ENCODE measurements at places on chromosomes 2 and 18. TPM values are rescaled to one million over a fixed set of nuclear protein-coding genes. Genes with fewer than 3 reads are reported as not detected.

TUBA3E gene
- 0.19 TPM for total RNA-seq

DNA sequence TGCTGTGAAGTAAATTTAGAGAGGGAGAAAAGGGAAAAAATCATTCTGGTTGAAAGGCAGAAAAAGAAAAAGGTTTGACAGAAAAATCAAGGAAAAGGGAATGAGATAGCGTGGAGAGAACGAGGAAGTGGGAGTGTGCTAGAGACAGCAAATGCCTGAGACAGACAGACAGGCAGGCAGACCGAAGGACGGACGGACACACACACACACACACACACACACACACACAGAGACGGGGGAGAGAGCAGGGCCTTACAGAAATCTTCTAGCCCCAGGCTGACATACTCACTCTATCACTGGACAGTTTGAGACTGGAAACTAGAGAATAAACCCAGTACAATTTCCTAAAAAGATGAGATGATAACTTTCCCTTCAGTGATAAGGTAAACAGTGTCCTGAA lies 238.4 kb downstream of the ZNF521 start:
- no peak for ATAC-seq

- ATAC-seq = peak; percentile 46
Observed at GRCh38 chr2:192657362-192657761, 462.6 kb upstream of the TMEFF2 start.

SH3BP4 gene
- 36.4 TPM for total RNA-seq

DES gene
- total RNA-seq = 1.0 TPM

DNA sequence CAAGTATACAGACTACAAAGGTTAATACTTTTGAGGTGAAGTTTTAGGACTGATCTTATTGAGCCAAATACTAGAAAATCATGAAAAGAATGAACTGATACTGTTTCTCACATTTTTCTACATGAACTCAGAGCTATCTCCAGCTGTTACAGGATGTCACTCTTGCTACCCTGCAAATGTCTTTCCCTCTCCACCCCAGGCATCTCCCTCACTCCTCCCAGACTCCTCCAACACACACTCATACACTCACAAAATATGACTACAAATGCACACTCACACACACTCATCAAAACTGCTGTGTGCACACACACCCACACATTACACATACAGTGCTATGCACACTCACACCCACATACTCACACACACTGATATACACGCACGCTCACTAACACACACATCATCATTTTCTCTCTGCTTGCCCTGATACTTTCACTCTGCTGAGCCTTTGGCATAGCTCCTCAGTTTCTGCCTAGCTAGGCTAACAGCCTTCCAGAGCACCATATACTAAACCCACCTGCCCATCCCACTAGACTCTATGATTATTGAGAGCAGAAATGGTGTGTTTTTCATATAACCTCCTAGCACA lies 273.3 kb downstream of the CD226 start:
- no peak for ATAC-seq

DNA sequence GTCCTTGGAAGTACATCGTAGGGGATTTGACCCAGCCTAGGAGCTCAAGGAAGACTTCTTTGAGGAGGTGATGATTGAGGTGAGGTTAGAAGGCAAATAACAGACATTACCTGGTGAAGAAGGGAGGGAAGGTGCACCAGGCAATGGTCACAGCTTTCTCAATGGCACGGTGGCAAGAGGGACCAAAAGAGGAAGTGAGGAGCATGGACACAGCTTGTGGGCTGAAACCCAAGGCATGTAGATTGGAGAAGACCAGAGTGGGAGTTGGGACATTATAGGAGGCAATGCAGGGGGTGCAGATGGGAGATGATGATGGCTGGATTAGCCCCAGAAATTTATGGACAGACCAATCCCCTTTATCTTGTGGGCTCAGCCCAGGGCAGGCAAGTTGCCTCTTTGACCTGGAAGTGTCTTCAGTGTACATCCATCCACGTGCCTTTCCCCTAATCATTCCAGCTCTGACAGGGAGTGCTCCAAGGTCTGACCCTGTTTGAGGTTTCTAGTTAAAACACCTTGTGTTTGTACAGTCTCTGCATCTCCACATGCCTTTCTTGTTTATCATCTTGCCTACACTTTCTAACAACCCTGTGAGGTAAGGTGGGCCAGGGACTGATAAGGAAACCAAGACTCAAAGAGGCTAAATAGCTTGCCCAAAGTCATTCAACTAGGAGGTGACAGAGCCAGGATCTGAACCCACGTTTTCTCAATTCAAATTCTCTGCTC lies 59.1 kb downstream of the NRP2 start:
- ATAC-seq = no peak

- peak; percentile 90 for ATAC-seq
Observed at GRCh38 chr18:9575558-9575957, 38.8 kb downstream of the PPP4R1 start.

DNA sequence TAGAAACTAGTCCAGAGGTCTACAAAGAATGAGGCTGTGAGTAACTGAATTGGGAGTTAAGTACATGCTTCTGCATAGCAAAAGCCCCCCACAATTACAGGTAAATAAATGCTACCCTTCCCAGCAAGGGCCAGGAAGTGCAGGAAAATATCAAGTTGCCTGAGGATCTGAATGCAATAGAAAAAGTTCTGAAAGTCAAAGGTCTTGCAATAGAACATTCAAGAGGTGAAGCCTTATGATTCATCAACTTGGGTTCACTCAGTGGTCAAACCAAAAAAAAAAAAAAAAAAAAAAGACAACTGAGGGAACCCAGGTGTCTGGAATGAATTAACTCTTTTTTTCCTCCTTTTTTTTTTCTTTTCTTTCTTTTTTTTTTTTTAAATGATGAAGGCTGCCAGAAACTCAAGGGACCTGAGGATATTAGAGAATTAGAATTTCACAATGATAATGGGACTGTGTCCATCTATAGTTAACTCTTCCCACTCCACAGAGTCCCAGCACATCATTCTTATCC lies 42.9 kb upstream of the RFX8 start:
- no peak for ATAC-seq

- no peak for ATAC-seq
Observed at GRCh38 chr18:46325895-46326294, 221.7 kb downstream of the HAUS1 start.

DNA sequence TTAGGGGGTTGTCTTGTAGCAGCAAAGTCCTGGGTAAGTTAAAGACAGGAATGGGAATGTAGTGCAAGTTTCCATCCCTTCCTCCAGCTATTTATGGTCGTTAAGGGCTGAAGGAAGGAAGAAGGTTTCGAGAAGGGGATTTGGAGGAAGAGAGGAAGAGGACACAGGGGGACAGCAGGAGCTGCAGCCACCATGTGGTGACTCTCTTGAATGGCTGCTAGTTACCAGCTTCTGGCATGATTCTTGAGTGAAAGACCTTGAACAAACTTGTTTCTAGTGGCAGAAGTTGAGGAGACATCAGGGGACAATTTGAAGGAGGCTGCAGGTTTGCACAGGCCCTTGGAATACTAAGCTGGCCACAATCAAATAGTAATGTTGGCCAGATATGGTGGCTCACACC lies 116.6 kb downstream of the MTX2 start:
- ATAC-seq = no peak

FOXI3 gene
- total RNA-seq = 0.17 TPM

DNA sequence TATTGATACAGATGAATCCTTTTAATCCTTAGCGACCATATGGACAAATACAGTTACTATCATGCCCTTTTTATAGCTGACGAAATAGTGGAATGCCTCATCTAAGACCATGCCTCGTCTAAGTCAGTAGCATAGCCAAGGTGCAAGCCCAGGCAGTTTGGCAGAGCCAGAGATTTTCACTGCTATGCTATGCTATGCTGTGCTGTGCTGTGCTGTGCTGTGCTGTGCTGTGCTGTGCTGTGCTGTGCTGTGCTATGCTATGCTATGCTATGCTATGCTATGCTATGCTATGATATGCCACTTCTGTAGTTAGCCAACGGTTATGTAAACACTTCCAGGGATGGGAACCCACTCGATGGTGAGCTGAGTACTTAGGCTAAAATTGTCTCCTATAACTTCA lies 91.6 kb upstream of the MAP4K3 start:
- ATAC-seq = no peak

- ATAC-seq = no peak
Observed at GRCh38 chr2:26820932-26821331, 27.0 kb upstream of the DPYSL5 start.

DNA sequence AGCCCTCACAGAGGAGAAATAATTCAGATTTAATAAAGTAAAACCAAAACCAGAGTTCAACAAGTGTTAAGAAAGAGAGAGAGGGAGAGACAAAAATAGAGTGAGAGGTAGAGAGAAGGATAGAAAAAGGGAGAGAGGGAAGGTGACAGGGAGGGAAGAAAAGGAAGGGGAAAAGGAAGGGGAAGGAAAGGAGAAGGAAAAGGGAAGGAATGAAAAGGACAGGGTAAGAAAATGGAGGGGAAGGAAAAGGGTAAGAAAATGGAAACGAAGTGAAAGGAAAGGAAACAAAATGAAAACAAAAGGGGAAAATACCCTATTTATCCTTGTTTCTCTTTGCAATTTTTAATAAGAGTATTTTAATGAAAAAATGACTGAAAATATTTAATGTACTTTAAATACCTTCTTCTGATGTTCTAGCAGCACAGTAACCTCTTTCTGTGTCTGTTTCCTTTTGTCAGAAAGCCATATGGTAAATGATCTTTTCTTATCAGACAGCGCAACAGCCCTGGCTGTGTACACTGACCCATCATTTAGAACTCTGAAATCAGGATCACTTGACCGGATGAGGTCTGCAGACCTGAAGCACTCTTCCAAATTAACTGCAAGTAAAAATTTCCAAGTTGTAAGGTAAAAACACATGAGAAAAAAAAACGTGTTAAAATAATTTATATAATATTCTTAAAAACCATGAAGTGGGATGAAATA lies 11.8 kb downstream of the DSC3 start:
- no peak for ATAC-seq

TWIST2 gene
- 35.9 TPM for total RNA-seq

GRCh38 chr2:57575700-57576268 lies 470.8 kb upstream of the VRK2 start:
- ATAC-seq = no peak

CASP10 gene
- total RNA-seq = 2.7 TPM

GRCh38 chr18:78998371-78999071 lies 18.9 kb downstream of the SALL3 start:
- no peak for ATAC-seq

KIF1A gene
- total RNA-seq = 131 TPM

DNA sequence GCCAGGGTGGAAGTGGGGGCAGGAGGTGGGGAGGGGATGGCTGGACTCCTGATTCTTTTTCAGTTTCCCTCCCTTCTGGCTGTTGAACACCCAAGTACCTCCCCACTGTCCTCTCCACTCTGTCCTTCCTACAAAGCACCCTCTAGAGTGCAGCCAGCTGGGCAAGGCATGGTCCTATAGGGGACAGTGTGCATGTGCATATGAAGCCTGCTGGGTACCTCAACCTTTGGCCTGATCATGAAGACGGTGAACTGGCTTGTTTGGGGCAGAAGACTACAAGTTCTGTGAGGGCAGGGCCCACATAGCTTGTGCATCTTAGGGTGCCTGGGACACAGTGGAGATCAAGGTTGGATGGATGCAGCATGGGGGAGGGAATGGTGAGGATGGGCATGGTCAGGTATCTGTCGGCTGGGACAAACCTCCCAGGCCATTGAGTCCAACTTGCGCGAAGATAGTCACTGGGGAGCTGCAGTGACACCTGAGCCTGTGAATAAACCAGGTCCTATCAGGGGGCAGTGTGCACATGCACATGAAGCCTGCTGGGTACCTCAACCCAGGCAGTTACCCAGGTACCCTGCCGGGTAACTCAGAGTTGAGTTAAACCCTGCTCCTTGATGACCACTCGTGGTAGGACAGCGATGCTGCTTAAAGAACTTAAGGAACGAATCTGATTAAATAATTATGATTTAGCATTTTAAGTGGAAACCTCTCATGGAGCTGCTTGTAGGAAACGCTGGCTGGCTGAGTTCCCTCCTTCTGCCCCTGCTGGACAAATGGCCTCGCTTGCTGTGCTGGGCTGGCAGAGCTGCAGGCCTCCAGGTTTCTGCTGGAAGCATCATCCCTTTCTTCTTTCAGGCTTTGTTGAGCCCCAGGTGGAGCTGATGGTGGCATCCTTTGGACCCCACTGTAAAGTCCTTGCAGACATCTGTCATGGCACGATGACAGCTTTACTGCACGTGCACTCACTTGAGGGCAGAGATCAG lies 84.0 kb downstream of the POLR1A start:
- ATAC-seq = no peak

- no peak for ATAC-seq
Observed at GRCh38 chr18:64254399-64255093, 105.7 kb upstream of the LINC00305 start.

GRCh38 chr2:29113891-29114321 lies 1.3 kb upstream of the CLIP4 start:
- ATAC-seq = no peak

GRCh38 chr2:8594731-8595427 lies 87.0 kb upstream of the ID2 start:
- ATAC-seq = no peak

GRCh38 chr18:43559507-43559906 lies 282.2 kb upstream of the SYT4 start:
- no peak for ATAC-seq

- ATAC-seq = peak; percentile 25
Observed at GRCh38 chr2:42569116-42569711, 782 bp downstream of the MTA3 start.

DNA sequence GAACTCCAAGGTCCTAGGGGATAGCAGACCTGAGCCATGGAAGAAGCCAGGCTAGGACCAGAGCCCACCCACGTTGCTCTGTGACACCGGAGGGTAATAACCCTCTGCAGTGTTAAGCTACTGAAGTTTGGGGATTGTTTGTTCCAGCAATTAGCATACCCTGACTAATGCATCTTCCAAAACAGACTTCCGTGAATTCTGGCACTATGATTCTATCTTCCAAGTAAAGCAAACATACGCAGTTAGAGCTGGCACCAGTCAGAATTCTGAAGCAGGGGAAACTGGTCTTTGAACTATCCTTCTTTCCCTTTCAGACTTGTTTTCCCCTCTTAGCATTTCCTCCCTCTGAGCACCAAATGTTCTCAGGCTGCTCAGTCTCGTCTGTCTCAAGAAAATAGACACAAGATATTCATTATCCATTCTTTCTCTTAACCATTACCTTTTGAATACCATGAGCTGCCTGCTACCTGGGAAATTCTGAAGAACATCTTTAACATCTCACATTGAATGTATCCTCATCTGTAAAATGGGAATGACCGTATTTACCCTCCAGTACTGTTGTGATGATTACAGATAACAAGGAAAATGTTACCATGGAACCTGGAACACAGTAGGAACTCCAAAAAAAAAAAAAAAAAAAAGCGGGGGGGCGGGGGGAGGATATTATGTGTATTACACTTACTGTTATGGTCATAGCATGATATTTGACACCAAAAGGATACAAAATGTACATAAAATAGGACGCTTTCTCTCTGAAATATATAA lies 108.2 kb downstream of the TCF4 start:
- no peak for ATAC-seq

GRCh38 chr2:67018301-67018700 lies 378.8 kb upstream of the ETAA1 start:
- ATAC-seq = peak; percentile 99

GRCh38 chr18:505483-506122 lies 5.1 kb upstream of the COLEC12 start:
- no peak for ATAC-seq

GRCh38 chr2:24568551-24568950 lies 77.5 kb downstream of the NCOA1 start:
- ATAC-seq = no peak

All from motor neuron (in vitro differentiated cells).